ENCODE measurements at places on chromosomes 3 and 15.
A peak's percentile ranks its signal among the peaks of the same experiment; 100 is the strongest.

- DNase-seq, result no peak
Observed at GRCh38 chr3:115099134-115099985, 47.7 kb downstream of the ZBTB20 start.

- no peak for DNase-seq
Observed at GRCh38 chr3:138009476-138010272, at the start of gene CLDN18. Gene CLDN18, plus strand, starts transcription at chr3:138010165. Its CDS starts 61 bp downstream, at chr3:138010226.

DNA sequence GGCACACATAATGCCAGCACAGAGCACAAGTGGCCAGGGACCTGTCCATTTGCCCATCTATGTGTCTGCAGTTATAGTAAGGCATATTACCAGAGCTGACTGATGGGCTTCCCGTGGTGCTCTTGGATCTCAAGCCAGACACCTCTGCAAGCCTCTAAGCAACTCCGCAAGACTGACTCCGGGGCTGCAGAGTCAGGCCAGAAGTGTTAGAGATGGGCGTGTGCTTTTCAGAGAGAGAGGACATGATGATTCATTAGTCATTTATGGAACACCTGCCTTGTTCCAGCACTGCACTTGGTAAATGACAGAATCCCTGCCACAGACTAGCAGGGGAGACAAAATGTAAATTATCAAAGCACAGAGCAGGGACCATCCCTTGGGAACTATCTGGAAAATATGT, 559.0 kb downstream of the PDCD6IP start:
- no peak for DNase-seq

GRCh38 chr15:41936649-41937567, 35.4 kb downstream of the EHD4 start:
- DNase-seq, result peak; percentile 84

DNA sequence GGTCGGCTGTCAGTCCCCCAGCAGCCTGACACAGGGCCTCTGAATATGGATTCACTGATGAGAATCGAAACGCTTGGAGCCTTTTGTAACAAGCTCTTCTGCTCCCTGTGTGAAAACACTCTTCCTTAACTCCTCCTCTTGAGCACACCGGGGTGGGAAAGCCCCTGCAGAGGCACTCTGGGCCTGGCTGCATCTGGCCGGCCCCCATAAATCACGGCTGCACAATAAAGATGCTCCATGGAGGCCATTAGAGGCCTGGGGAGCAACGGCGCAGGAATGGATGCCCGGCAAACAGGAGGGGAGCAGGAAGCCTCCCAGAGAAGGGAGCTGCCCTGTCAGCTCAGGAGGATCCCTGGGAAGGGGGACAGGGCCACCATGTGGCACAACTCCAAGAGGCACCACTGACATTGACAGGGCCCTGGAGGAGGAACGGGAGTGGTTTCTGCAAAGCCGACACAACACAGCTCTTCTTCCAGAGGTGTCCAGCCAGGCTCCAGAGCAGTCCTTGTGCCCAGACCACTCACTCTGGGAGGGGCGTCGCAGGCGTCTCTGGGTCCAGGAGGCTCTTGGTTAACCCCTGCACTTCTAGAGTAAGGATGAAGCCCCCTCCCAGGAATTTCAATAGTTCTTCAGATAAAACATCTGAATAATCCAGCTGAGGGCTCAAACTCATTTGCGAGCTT, 509.3 kb upstream of the PPP2R3A start:
- DNase-seq, result no peak

- no peak for DNase-seq
Observed at GRCh38 chr3:3031326-3031725, 78.8 kb downstream of the IL5RA start.

DNA sequence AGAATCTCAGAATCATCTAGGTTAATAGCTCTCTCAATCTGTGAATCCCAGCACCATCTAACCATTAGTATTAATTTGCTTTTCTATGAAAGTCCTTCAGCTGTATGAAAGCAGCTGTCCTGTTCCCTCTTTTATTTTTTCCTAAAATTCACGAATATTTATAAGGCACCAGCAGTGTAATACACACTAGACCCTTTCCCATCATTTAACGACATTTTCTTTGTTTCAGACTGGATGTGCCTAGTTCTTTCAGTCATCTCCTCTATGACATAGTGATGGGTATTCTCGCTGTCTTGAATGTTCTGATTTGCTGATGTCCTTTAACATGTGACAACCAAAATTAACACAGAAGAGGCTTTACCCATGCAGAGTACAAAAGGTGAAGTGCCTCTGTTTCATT, 48.9 kb upstream of the ATP10A start:
- no peak for DNase-seq

DNA sequence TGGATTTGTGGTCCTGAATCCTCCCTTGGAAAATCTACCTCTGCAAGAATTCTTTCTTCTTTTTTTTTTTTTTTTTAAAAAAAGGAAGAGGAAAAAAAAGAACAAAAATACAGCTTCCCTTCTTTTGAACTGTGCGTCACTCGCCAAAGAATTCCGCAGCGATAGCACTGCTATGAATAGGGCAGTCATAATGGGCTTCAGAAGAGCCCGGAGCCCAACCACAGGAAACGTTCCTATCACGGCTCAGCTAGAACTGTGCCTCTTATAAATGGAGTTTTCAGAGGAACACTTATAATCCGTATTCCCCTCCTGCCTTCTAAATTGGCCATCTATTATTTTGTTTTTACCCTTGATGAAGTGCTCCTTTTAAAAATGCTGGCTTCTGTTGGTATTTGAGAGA, 227.7 kb downstream of the ADAMTS17 start:
- DNase-seq, result no peak

- no peak for DNase-seq
Observed at GRCh38 chr3:61828184-61828874, 267.0 kb downstream of the PTPRG start.

GRCh38 chr3:69941439-69942176, 57.9 kb upstream of the SAMMSON start:
- DNase-seq, result no peak

GRCh38 chr3:98776140-98776493, 13.0 kb downstream of the ST3GAL6 start:
- DNase-seq, result no peak
